Activated CD4-positive, CD25-positive, alpha-beta regulatory T cell (primary cell): ENCODE measurements at places on chromosomes 1 and 21.
A peak's percentile ranks its signal among the peaks of the same experiment; 100 is the strongest.

DNA sequence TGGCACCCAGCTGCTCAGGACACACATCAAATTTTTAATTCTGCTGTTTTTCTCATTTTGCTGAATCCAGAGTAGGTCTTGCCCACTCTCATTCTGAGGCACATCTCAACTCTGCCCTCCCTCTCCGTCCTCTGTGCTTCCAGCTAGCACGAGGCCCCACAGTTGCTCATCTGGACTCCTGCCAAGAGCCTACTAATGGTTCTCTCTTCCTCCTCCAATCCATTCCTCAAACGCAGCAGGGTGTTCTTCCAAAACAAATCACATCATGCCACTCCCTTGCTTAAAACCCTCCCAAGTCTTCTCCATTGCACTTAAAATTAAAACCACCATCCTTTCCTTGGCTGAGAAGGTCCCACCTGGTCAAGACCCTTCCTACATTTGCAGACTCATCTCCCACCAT lies 49.8 kb upstream of the SCAF4 start:
- no peak for DNase-seq

GRCh38 chr1:110035236-110035752 lies 870 bp downstream of the STRIP1 start:
- no peak for DNase-seq

DNA sequence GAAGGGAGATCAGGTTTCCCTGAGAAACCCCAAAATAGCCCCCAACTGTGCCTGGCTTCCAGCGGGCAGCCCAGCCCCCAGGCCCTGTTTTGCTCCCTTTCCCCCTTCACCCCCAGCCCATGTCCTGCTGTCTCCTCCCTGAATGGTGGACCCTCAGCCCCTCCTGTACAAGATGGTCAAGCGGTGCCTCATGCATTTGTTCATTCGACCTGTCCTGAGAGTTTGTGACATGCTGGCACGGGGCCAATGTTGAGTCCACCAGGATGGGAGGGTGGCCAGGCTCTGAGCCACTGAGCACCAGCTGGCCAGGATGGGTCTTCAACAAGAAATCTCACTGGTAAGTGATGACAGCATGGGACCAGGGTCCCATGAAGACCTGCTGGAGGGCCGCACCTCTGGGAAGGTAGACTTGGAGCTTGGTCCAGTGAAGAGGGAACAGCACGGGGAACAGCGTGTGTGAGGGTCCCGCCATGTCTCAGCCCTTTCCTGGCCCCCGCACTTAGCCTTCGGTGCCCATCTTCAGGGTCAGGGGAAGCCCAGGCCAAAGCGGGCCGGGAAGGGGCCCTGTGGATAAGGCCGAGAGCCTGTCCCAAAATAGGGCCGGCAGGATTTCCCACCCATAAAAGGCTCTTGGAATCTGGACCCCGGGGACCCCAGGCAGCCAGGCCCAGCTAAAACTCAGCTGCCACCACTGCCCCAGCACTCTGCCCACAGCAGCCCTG lies at the start of gene CALML6:
Gene CALML6 (plus strand): TSS at position 290 of the 722 bp plus-strand sequence. CDS start 21 bp downstream, at position 311.
- DNase-seq: no peak

- DNase-seq: no peak
Measured at GRCh38 chr1:23389837-23390321, 20.2 kb upstream of the ZNF436 start.

DNA sequence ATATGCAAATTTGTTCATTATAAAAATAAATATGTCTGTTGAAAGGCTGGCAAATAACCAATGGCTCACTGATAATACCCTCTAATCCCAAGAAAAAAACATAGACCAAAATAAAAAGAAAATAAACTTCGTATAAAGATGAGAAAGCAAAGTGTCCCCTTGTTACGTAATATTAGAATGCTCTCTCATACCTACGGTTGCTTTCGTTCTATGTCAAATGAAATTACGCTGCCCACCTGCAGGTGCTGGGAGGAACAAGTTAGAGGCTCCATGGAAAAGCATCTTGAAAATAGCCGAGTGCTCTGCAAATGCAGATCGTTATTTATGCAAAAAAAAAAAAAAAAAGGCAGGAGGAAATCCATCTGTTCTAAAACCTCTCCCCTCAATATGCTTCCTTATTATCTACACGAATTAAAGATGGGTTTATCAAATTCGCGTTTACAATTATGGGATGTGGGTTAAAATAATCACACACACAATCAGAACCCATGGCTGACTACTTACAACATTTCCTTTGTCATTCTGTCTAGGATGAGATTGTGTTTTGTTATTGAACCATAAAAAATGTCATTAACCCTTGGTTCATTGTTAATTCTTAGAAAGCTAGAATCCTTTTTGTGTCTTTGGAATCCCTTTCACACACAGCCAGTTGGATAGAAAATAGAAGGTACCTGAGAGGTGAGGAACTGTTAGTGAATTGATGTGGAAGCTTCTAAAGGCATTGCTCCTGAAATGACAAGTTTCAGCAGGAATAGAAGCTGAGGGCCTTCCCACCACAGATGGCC lies 268.6 kb downstream of the SETD4 start:
- DNase-seq: no peak

- DNase-seq: no peak
Measured at GRCh38 chr1:115782571-115783281, 14.2 kb upstream of the CASQ2 start.

- no peak for DNase-seq
Measured at GRCh38 chr1:117683571-117684285, 77.9 kb downstream of the TENT5C start.

GRCh38 chr1:109312246-109312645 lies 5.4 kb upstream of the MYBPHL start:
- no peak for DNase-seq

GRCh38 chr1:16012590-16013219 lies 5.1 kb downstream of the HSPB7 start:
- no peak for DNase-seq

DNA sequence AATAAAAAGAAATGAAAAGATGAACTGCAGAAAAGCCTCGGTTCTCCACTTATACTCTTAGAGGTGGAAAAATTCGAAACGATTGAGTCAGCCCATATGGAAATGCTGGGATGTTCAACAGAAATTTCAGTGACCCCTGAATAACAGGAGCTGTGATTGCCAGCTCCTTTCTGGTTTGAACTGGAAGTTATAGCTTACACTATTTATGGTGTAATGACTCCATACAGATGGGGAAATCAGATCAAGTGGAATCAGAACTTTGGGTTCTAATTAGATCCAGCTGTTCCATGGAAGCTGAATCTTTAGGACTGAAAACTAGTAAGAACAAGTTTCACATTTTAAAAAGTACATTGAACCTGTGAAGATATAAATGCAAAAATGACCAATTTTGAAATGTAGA lies 569.3 kb upstream of the ZRANB2 start:
- no peak for DNase-seq

DNA sequence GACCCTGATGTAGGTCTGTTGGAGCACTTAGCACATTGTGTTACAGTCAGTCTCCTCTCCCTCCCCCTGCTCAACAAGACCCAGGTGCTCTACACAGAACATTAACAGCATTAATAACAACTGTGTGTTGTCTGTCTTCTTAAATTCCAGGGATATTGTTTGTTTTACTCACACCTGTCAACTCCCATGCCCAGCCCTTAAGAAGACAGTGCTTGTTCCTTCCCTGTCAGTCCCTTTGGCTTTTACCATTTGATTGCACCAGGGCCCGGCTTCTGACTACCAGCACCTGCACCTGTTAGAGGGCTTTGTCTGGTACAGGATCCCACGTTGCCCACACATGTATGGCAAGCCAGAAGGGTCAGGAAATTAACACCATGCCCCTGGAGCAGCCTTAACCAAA lies 11.7 kb downstream of the RIMKLA start:
- no peak for DNase-seq

DNA sequence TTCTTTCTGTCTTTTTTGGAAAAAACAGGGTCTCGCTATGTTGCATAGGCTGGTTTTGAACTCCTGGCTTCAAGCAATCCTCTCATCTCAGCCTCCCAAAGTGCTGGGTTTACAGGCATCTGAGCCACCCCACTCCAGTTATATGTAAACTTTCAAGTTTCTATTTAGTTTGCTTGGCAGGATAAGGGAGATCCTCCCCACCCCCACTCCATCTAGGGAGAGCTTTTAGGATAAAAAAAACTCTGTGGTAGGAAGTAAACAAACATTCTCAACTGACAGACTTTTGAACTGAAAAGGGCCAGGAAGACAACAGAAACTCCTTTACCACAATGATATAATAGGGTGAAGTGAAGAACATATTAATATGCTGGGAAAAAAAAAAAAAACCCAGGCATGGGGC lies 41.0 kb upstream of the ZNF326 start:
- DNase-seq: no peak

DNA sequence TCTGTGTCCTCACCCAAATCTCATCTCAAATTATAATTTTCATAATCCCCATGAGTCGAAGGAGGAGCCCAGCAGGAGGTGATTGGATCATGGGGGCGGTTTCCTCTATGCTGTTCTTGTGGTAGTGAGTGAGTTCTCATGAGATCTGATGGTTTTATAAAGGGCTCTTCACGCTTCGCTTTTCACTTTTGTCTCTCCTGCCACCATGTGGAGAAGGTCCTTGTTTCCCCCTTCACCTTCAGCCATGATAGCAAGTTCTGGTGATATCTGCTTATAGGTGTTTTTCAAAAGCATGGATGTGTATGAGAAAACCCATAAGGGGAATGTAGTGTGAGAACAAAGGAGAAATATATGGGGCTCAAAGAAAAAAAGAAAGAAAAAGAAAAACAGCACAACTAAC lies 405.9 kb upstream of the RGS18 start:
- no peak for DNase-seq

GRCh38 chr1:225815526-225816178 lies 5.7 kb downstream of the EPHX1 start:
- no peak for DNase-seq

GRCh38 chr1:47694011-47694890 lies 256.4 kb downstream of the FOXD2 start:
- no peak for DNase-seq

- no peak for DNase-seq
Measured at GRCh38 chr1:173330149-173330951, 123.2 kb upstream of the TNFSF4 start.

DNA sequence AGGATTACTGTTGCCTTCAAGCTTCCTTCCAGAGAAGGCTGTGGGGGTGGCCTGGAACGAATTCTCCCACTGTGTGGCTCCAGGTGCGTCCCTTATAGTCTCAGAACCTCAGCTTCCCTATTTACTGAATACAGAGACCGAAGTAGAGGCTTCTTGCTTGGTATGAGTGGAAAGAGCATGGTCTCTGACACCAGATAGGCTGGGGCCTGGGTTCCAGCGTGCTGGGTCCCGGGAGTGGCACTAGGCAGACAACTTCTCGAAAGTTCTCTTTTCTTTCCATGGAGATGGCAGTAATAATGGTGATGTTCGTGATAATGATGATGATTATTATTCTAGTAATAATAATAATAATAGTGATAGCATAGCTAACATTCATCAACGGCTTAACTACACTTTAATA lies 161.7 kb downstream of the PTPRU start:
- DNase-seq: no peak

DNA sequence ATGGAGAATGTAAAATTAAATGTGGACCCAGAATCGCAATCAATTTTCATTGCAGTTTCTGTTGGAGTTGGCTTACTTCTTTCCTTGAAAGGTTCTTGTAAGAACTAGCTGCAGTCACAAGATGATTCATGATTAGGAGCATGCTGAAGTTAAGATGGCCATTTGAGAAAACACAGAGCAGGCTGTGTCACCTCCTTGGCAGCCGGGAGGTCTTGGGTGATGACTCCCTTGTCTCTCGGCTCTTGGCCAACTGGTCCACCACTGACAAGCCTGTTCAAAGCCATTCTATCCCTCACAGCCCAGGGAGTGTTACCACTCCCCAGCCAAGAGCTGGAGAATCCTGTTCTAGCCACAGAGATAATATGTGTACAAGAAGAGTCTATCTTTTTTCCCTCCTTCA lies 40.6 kb downstream of the OPTC start:
- DNase-seq: no peak

- DNase-seq: no peak
Measured at GRCh38 chr21:14306126-14306907, 76.6 kb downstream of the HSPA13 start.

DNA sequence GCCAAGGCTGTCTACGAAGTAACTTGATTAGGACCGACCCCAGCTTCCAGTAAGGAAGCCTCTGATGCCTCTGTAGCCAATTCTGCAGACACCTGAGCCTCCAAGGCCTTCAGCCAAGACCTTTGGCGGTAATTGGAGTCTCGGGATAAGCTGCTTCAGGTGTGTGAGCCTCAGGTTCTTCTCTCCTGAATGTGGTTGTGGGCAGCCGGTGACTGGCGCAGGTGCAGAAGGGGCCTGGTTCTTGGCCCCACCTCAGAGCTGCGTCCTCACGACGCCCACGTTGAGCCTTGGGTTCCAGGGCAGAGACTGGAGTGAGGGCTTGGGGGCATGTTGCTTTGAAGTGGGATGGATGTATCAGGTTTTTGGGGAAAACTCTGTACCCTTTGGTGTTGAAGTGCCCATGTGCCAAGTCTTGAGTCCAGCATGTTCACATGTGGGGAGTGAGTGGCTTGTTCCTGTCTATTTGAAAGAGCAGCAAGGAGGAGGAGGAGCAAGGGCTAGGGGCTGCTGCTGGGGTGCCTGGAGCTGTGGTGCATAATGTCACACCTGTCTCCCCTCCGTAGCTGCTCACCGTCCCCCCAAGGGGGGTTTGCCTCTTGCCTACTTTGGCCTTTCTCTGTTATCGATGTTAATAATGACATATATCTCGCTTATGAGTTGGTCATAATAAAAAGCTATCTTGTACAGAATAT lies 1.4 kb downstream of the PSEN2 start:
- no peak for DNase-seq

- no peak for DNase-seq
Measured at GRCh38 chr21:32359719-32360260, 33.0 kb downstream of the URB1 start.

DNA sequence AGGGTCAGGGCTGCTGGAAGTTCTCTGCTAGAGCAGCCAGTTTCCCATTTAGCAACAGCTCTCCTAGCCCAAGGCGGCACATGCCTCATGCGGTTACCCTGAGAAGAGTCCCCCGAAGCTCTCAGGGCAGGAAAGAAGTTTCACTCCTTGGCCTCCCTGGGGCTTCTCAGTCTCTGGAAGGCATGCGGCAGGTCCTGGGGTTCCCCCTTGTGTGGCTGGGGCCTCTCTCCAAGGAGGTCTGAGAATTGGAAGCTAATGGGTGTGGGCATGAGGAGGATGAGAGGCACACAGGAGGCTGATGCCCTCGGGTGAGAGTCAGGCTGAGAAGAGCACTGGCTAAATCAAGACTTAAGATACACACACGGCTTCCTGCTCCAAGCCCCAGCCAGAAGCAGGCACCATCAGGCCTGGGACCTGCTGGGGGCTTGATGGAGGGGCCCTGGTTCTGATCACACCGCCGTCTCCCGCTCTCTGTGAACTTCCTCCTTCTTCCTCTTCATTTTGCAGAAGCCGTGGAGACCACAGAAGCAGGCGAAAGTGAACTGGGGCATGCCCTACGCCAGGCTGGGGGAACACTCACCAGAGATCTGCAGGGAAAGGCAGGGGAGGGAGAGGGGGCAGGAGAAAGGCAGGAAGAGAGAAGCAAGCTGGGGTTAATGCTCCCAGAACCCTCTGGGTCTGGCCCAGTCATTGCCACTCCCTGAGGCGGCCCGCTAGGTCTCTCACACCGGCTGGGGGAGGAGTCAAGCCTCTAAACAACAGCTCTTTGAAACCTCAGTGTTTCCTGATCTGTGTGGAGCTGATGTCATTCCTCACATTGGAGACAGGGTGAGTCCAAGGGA lies 15.1 kb downstream of the BLACAT1 start:
- DNase-seq: peak; percentile 18

GRCh38 chr21:22164912-22165311 lies 1166.7 kb downstream of the NCAM2 start:
- no peak for DNase-seq
